Astrocyte (in vitro differentiated cells and primary cell): ENCODE measurements at places on chromosomes 7 and 10.

GRCh38 chr10:23693501-23693901, 254.6 kb downstream of the OTUD1 start:
- no peak for DNase-seq

DNA sequence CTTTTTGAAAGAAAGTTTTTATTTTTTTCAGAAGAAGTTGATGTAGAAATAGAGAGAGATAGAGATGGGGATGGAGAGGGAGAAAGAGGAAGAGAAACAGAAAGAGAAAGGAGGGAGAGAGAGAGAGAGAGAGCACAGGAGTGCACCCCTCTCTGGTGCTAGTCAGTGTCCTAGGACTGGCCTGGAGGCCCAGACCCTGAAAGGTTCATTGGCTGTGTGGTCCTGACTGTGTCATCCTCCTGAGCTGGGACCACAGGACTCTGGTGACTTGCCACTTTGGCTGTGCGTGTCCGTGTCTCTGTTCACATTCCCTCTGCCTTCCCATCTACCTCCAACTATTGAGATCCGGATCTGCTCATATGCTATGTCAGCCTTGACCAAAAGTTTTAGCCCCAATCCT, 62.1 kb upstream of the SHH start:
- DNase-seq: no peak

- no peak for DNase-seq
Measured at GRCh38 chr10:130737186-130737585, 574.3 kb downstream of the TCERG1L start.

- DNase-seq: peak; percentile 64
Measured at GRCh38 chr10:108911814-108912541, 1011.3 kb downstream of the XPNPEP1 start.

GRCh38 chr7:82404652-82405051, 38.9 kb downstream of the CACNA2D1 start:
- no peak for DNase-seq

GRCh38 chr7:98864731-98865453, 4.9 kb downstream of the TMEM130 start:
- no peak for DNase-seq

GRCh38 chr10:59337201-59337652, 25.1 kb downstream of the FAM13C start:
- DNase-seq: peak; percentile 90

DNA sequence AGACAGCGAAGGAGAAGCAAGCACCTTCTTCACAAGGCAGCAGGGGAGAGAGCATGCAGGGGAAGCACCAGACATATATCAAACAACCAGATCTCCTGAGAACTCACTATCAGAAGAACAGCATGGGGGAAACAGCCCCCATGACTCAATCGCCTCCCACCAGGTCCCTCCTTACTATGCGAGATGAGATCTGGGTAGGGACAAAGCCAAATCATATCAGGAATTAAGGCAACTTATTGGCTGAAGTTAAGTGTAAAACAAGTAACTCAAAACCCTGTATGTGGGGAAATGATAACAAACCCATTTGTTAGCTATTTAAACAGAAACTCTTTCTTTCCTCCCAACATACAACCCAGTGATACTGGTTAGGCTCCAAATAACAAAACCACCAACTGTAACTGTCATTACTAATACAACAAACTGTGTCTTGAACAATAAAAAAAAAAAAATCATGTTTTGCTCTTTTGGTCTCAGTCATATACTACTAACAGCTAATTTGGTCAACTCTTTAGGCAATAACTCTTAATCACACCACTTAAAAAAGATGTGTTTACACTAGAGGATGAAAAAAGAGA, 57.8 kb downstream of the MINDY3 start:
- DNase-seq: no peak

- DNase-seq: peak; percentile 75
Measured at GRCh38 chr10:3978174-3978573, 193.2 kb upstream of the KLF6 start.

GRCh38 chr10:122078965-122079795, 90.2 kb downstream of the TACC2 start:
- no peak for DNase-seq

DNA sequence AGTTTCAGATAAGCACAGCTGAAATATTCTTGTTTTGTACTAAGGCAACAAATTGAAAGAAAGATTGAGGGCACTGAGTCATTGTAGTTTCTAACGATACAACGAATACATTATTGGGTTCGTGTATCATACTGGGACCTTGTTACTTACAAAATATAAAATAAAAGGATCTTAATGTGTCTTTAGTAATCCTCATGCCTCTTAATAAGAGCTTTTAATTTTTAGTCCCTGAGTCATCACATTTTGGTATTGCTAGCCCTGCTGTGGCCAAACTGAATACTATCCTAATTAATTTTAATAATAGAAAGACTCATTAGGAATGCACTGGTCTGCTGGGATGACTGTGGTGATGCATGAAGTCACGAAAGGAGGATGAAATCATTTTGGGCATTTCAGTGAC, 309.7 kb downstream of the EXOC4 start:
- peak; percentile 80 for DNase-seq

DNA sequence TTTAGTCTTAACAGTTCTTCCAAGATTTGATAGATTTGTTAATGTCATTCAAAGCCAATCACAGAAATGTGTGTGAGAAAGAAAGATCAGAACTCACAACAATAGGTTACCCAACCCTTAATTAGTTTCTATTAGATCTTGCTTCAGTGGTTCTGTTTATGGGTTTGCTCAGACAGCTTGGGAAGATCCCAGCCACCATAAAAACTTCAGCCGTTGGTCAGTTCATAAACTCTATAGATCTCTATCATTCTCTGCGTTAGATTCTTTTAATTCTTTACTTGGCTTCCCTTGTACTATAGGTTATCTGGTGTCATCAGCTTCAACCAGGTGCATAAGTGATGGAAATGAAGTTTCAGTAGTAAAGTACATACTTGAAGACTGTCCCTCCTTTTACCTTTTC, 54.4 kb downstream of the ZNF277 start:
- no peak for DNase-seq

DNA sequence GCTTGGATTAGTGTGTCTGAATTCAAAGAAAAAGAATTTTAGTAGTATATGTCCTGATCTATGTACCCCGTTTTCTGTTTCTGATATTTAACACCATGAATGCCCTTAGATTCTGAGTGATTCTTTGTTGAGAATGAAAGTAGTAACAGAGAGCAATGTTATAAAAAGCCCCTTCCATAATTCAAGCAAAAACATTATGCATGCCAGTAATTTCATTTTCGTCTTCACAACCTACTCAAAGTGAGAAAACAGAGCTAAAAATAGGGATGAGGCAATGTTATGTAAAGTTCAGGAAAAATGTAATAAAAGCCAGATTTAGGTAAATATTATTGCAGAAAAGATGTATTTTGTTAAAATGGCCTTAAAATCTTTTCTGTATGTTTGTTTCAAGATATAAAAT, 28.1 kb downstream of the PTPRZ1 start:
- DNase-seq: no peak

DNA sequence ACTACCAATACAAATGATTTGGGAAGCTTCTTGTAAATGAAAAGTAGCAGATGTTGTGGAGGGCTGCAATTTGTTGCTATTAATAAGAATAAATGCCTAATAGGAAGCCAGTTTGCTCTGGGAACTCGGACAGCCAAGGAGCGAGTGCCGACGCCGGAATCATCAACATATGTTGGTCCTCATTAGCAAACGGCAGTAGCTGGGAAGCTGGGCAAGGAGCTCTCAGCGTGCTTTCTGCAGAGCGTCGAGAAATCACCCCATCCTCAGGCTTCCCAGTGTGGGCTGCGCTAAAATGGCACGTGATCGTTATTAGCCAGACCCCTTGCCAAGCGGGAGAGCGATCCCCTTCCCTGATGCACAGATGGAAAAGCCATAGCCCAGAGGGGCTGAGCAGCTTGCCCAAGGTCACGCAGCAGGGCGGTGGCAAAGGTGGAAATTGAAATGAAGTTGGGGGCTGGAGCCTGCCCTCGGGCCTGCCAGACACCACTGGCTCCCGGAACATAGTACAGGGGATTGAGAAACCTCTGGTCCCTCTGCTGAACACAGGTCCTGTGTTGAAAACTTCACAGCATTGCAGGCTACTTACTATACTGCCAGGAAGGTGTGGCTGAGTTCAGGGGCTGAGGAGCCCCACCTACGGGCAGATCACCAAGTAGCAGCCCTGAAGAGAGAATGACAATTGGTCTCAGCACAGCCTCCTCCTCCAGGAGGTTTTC, 326.9 kb downstream of the PLXNA4 start:
- no peak for DNase-seq

GRCh38 chr7:1228545-1229201, 4.0 kb upstream of the UNCX start:
- DNase-seq: no peak

- peak; percentile 68 for DNase-seq
Measured at GRCh38 chr10:101467286-101467770, 113.4 kb downstream of the BTRC start.

DNA sequence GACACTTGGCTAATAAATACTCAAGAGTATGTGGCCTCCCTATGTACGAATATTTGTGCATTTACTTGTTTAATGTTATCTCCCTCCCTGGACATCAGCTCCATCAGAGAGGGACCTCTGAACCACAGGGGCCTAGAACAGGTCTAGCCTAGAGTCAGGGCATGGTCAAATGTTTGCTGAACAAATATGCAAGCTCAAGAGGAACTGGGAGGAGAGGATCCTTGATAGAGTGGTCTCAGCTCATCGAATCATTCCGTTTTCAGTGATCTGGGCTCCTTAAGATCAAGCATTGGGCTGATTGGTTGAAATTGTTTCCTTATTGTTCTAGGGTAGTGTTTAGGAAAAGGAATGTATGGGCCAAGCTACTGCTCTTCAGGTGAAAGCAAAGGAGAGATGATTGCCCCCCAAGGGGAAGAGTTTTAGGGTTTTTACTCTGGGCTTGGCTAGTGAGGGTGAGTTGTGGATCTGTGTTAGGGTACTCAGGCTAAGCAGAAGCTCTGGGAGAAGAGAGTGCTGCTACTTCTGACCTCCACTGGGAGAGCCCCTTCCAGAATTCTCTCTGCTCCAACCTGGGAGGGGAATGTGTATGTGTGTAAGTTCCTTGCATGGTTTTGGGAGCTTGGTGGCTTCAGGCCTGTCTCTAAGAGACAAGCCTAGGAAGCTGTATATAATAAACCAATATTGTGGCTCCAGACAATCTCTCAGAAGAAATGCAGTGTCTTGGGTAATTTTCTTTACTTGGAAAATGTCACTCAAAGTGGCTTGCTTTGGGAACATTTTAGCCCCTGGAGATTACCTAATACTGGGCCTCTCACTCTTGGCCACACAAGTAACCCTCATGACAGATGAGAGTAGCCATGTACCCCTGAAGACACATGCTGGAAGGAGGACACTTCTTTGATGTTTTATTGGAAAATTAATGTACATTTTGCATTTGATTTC, 110.0 kb downstream of the EMX2 start:
- DNase-seq: no peak

- no peak for DNase-seq
Measured at GRCh38 chr7:100859856-100860255, 7.3 kb upstream of the TRIP6 start.

- DNase-seq: no peak
Measured at GRCh38 chr10:97519342-97519741, 20.6 kb downstream of the UBTD1 start.

DNA sequence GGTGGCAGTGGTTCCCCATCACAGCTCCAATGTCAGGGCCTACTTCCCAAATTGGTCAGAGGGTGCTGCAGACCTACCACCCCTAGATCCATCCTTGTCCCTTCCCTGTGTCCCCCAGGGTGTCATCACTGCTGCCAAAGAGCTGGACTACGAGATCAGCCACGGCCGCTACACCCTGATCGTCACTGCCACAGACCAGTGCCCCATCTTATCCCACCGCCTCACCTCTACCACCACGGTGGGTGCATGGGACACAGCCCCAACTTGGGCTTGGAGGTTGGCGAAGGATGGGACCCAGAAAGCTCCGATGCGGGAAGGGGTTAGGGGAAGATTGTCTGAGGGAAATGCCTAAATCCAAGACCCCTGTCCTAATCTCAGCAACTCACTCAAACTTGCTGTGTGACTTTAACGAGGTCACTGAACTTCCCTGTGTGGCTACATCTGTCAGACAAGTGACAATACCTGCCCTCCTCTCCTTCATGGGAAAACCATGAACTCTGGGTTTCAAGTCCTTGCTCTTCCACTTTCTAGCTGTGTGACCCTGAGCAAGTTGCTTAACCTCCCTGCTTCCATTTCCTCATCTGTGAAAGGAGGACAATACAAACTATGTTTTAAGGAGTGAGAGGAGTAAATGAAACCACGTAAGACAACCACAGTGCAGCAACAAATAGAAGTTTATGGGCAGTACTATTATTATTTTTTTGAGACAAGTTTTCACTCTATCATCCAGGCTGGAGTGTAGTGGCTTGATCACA, 4.9 kb upstream of the VSIR start:
- no peak for DNase-seq

- DNase-seq: no peak
Measured at GRCh38 chr7:67743501-67743900, 746.9 kb downstream of the TYW1 start.

DNA sequence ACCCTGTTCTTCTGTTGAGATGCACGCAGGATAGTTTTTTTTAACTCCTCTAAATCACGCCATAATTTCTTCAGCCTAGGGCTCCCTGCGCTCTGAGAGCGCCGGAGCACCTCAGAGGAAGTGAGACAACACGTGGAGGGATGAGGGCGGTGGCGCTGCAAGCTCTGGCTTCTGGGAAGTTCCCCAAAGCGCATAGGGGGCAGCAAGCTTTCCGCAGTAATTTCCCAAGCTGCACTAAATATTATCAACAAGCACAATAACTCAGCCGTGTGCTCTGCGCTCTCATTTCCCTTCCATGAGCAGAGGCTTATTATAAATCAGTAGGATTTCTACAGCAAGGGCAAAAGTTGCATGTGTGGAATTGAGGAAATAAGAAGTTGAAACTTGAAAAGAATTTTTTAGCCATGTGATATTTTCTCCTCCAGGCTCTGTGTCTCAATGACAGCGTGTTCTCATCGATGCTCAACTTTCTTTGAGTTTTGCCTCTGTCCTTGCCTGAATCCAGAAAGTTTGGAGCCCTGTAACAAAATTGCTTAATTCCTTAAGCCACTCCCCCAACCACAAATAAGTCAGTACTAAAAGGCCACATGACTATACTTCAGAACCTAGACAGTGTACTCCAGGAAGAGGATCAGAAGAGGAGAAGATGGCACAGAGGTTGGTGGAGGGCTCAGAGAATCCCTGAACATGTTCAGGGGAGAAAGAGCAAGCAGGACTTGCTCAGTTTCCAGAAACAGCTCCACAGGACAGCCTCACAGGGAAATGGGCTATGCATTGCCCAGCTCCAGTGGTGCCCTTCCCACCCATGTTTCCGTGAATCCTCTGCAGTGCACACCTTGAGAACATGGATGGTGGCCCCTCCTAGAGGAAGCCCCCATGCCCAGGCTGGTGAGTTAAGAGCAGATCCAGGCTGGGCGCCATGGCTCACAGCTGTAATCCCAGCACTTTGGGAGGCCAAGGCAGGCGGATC, 221.5 kb upstream of the GHITM start:
- DNase-seq: no peak
